ENCODE measurements at places on chromosomes 6 and 20.

DNA sequence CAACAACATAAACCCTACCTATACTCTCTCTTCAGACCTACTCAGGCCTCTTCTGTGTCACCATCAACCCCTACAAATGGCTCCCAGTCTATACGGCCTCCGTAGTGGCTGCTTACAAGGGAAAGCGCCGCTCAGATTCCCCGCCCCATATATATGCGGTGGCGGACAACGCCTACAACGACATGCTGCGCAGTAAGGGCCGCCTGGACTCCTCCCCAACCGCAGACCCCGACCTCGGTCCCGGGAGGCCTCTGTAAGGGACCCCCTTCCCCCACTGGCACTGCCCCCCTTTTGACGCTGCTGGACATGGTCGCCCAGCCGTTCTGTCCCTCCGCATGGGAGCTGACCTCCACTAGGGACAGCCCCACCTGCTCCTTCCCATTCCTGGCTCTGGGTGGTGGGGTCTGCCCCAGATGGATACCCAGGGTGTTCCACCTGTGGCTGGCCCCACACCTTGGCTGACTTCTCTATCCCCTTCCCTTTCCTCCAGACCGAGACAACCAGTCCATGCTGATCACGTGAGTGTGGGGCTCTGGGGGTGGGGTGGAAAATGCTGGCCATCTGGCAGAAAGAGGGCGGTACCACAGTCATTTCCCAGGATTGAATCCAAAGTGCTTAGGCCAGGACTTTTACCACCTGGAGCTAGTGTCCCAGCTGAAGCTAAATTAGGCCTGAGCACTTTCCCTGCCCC is 25.0 kb downstream of the MYH7B start:
- DNase-seq: no peak

- no peak for DNase-seq
Observed at GRCh38 chr20:57593134-57593886, 26.9 kb downstream of the ZBP1 start.

DNA sequence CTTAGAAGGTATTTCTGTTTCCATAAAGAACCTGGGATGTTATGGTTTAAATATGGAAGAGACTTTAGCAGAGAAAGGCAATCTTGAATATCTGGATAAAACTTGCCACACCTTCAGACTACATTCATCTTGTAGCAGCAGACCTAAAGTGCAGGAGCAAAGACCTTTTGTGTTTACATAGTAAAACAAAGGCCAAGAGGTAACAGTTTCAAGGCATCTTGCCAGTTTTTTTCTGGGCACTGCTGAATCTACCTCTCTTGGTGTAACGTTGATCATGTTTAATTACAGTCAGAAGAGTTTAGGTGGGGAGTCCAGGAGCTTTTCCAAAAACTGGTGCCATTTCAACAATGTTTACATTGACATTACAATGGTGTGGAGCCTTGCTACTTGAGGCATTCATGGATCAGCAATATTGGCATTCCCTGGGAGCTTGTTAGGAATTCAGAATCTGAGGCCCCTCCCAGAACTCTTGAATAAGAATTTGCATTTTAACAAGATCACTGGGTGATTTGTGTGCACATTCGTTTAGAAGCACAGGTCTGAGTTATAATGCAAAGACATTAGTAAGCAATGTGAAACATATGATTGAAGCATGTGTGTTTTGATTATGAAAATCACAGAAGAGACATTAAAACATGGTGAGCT is 94.5 kb downstream of the F13A1 start:
- DNase-seq: no peak

DNA sequence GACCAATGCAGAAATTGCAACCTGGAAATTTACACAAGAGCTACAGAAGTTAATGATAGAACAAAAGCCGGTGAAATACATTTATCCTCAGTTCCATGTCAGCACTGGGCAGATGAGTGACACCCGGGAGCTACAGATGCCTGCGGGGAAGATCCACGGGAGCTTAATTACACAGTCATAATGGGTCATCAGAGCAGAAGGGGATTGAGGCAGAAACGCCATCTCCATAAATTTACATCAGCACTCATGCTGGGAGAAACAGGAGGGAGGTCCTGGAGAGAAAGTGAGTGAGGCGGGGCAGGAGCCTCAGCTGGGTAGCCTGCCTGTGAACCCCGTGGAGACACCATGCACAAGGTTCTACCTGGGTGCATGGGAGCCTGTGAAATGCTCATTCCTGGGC is 37.6 kb upstream of the CST7 start:
- DNase-seq: no peak

GRCh38 chr20:14979453-14979986 is 642.1 kb upstream of the FLRT3 start:
- DNase-seq: no peak

Data from activated B cell treated with CpG ODN at 0.5 μM for 24 hours (primary cell).